ENCODE measurements at places on chromosomes 3 and 15.

GRCh38 chr3:32262201-32262600 is 23.7 kb downstream of the CMTM8 start:
- DNase-seq = no peak

DNA sequence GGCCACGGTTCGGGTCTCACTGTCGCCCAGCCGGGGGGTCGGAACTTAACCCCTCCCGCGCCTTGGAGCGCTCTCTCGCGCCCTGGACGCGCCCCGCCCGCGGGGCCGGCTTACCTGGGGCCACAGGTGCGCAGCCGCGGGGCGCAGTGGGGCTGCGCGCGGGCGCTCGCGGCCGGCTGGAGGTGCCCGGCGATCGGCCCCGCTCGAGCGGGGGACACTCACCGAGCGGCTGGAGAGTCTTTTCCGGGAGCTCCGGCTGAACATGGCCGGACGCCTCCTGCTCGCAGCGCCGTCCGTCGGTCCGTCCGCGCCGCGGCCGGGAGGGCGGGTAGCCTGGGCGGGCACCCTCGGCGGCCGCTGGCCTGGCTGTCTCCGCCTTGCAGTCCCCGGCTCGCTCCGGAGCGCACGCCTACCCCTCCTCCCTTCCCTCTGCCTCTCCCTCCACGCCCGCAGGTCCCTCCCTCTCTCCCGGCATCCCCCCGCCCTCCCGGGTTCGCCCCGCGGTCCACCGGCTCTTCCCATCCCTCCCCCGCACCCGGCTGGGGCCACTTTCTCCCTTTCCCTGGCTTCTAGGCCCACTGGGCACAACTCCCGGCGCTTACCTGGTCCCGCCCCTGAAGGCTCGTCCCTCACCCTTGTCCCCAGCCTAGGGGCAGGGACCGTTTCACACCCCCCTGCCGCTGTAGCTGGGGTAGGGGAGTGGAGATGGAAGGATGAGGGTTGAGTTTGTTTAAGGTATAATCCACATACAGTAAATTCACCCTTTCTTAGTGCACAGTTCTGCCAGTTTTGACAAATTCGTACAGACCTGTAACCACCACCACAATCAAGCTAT is 220.1 kb upstream of the PRICKLE2 start:
- DNase-seq = no peak

DNA sequence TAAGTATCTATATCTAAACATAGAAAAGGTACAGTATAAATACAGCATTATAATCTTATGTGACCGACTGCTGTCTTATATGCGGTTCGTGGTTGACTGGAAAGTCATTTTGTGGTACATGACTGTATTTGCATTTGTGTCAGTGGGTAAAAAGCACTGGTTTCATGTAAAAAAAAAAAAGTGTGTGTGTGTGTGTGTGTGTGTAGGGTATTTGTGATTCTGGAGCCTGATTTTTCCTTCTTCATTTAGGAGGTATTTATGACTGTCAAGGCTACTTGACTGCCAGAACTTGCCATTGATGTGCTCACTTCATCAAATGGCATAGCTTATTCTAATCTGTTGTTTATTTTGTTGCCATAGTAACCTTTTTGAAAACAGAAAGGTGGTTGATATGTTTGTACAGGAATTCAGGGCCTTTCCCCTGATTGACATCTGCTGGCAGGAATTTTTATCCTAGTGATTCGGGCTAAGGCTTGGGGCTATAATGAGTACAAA is 63.2 kb downstream of the AKAP13 start:
- DNase-seq = no peak

GRCh38 chr15:24039683-24040082 is 352.6 kb upstream of the NDN start:
- DNase-seq = no peak

- no peak for DNase-seq
Observed at GRCh38 chr3:116808725-116809124, 99.1 kb downstream of the TUSC7 start.

- no peak for DNase-seq
Observed at GRCh38 chr3:194612221-194612620, 21.0 kb downstream of the TMEM44 start.
